Right renal pelvis (tissue), 4 donors: ENCODE measurements at places on chromosomes 2 and 18. TPM values are rescaled to one million over a fixed set of nuclear protein-coding genes. Genes with fewer than 3 reads are reported as not detected.

- no peak for DNase-seq
These were observed 38.8 kb downstream of the TDRD15 start for GRCh38 chr2:21162615-21162878.

- DNase-seq = no peak
These were observed 1485.4 kb upstream of the CELF4 start for GRCh38 chr18:39051013-39051412.

GRCh38 chr2:179655627-179656026 is 205.8 kb downstream of the ZNF385B start:
- DNase-seq = no peak

DNA sequence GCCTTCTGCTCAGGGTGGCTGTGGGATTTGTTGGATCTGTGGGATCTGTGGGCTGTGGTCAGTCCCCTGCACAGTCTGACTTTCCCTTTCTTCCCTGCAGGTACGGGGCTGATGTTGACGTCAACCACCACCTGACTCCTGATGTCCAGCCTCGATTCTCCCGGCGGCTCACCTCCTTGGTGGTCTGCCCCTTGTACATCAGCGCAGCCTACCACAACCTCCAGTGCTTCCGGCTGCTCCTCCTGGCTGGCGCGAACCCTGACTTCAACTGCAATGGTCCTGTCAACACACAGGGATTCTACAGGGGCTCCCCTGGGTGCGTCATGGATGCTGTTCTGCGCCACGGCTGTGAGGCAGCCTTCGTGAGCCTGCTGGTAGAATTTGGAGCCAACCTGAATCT is 17.5 kb downstream of the ASB1 start:
- no peak for DNase-seq

TMEFF2 gene
- polyA plus RNA-seq = 20.3 TPM

- DNase-seq = no peak
These were observed 41.4 kb upstream of the DTNB start for GRCh38 chr2:25714740-25715139.

DNA sequence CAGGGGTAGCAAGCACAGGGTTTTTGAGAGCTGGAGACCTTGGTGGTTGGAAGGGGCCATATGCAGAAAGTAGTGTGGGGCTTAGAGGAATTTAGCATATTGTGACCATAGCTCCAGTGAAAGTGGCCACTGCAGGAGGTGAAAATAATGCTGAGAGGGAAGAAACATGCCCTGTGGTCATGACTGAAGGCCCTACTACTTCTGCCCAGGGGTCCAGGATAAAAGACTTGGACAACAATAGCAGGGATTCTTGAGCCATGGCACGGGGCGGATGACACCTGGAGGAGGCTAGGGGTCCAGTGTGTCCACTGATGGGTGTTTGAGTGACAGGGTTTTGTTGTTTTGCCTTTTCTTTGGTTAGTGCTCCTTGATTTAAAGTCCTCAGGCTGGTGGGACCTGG is 694.6 kb downstream of the CPS1 start:
- no peak for DNase-seq

INO80B gene
- 20.2 TPM for polyA plus RNA-seq

GRCh38 chr2:10036095-10036884 is 7.1 kb upstream of the KLF11 start:
- no peak for DNase-seq

RIT2 gene
- not detected for polyA plus RNA-seq

DNA sequence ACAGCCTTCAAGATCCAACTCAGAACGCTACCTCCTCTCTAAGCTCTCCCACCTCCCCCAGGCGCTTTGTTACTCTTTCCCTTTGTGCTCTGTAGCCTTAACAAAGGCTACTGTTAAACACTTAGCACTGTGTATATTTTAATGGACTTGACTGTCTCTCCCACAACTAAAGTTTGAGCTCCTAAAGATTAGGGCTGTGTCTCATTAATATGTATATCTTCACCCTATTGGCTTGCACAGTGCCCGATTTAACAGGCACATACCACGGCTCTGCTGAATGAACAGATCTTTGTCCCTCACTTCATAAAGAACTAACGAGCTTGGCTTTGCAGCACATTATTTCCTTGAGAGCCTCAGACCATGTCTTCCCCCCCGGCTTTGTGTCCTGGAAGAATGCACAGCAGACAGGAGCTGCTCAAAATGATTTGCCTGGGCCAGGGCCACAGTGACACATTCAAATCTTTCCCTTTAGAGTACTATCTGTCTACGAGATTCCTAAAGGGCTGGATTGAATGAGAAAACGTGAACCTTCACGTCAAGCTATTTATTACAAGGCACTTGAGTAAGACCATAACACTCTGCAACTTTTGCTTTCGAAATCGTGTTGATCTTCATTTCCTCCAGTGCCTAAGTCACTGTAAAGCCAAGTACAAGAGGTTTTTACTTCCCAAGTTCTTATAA is 22.1 kb downstream of the ABHD3 start:
- no peak for DNase-seq

GCA gene
- polyA plus RNA-seq = 33.8 TPM

GRCh38 chr18:76353046-76353445 is 142.0 kb downstream of the ZNF516 start:
- no peak for DNase-seq

DNA sequence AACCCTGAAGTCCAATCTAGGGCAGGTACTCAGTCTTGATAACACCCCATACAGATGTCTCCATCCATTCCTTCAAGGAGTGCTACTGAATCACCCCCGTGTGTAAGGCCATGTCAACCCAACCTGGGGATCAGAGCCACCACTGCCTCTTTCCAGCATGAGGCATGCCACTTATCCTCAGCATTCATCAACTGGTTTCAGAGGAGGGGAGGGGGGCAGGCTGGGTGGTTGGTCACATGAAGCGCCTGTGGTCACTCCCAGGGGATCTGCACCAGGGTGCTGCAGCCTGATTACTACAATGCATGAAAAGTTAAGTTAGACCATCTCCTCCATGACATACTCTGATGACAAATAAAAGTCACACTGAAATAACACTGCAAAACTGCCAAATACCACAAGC is 65.0 kb downstream of the UXS1 start:
- DNase-seq = no peak

LYPD1 gene
- polyA plus RNA-seq = 99.6 TPM

- no peak for DNase-seq
These were observed 6.6 kb downstream of the TTLL4 start for GRCh38 chr2:218717262-218717661.

GRCh38 chr2:65354773-65355172 is 77.6 kb downstream of the SPRED2 start:
- no peak for DNase-seq

- no peak for DNase-seq
These were observed 12.6 kb downstream of the BCL2 start for GRCh38 chr18:63306819-63307550.

RIF1 gene
- 41.0 TPM for polyA plus RNA-seq

- no peak for DNase-seq
These were observed 269.6 kb downstream of the CDH20 start for GRCh38 chr18:61602836-61603235.

- no peak for DNase-seq
These were observed 10.0 kb downstream of the IL1R2 start for GRCh38 chr2:102001767-102002142.

DNA sequence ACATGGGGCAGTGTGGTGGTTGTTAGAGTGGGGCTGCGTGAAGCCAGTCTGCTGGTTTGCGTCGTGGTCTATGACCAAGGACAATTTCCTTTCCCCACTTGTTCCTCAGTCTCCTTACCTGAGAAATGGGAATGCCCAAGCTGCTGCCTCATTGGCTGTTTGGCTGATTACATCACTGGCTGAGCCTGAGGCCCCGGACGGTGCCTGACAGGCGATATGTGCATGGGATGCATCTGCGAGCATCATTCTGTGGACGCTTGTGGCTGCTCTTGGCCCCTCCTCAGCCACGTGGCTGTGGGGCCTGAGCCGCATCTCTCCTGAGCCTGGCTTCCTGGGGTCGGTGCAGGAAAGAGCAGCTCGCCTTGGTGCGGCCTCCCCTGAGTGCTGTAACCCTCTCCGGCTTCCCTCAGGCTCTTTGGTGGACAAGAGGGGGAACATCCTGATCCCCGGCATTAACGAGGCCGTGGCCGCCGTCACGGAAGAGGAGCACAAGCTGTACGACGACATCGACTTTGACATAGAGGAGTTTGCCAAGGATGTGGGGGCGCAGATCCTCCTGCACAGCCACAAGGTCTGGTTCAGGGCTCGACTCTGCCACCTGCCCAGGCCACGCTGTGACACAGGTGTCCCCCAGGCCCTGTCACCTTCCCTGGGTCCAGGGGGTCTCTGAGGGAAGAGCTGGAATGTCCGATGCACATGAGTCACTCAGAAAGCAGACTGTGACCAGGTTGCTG is 17.2 kb downstream of the CNDP2 start:
- no peak for DNase-seq

- no peak for DNase-seq
These were observed 606 bp downstream of the AGBL5 start for GRCh38 chr2:27051902-27052645.

GRCh38 chr2:220212296-220213080 is 585.1 kb downstream of the SLC4A3 start:
- DNase-seq = no peak

DNA sequence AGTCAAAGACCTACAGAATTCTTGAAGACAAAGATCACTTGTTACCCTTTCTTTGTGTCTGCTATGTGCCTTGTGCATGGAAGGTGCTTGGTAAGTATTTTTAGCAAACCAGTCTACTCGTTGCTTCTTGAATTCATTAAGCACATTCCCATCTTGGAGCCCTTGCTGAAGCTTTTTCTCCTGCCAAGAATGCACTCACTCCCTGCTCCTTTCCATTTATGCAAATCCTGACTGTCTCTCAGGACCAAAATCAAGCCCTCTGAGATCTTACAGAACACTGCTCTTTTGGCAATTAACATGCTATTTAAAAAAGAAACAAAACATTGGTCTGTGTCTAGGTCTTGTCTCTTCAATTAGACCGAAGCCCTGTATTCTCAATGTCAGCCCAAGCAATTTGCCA is 75.8 kb downstream of the CLHC1 start:
- no peak for DNase-seq

GRCh38 chr2:50346629-50347357 is 685.1 kb downstream of the NRXN1 start:
- DNase-seq = no peak

PROM2 gene
- 36.9 TPM for polyA plus RNA-seq

HOXD9 gene
- polyA plus RNA-seq = 70.9 TPM

DNA sequence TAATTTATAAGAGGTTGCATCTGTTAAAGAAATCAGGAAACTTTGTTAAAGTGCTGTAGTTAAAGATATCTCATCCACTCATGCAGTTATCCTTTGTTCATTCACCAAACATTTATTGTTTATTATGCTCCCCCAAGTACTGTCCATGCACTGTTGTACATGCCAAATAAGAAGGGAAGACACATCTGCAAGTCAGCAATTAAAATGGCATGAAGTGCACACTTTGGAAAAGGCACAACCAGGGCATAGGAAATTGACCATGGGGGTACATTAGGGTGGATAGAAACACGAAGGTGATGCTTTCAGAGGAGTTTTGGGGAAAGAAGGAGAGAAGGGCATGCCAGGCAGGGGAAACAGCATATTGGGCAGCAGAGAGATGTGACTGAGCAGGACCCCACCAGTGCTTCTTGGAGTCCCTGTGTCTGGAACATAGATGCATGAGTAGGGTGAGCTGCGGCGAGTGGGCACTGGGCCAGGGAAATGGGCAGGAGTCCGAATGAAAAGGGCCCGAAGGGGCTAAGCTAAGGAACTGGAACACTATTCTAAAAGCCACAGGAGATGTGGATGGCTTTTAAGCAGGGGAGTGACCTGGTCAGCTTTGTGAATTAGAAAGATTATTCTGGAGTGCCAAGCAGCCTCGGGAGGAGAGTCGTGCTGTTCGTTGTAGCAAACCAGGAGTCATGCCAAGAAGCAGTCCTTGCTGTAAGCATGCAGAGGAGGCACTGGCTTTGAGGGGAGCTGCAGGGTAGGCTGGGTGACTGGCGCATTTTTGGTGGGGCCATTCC is 316.3 kb downstream of the AGPS start:
- DNase-seq = no peak

TRPM8 gene
- polyA plus RNA-seq = not detected

RNU2-63P gene
- not detected for polyA plus RNA-seq

ATOH8 gene
- polyA plus RNA-seq = 12.8 TPM

DNA sequence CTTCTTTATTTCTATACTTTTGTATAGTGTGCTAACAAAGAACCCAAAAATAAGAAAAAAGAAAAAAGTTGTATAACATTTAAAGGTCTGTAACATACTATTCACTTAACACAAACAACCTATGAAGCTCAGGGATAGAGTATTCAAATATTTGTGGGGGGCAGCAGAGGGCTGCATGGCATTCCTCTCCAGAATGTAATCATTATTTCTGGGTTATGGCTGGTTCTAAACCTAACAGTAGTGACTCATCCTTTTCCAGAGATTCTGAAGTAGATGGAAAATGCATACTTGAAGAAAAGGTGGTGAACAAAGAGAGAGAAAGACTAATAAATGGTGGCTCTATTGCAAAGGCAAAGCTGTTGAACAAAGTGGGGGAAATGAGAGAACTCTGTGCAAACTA is 249.4 kb downstream of the NRXN1 start:
- no peak for DNase-seq

DNA sequence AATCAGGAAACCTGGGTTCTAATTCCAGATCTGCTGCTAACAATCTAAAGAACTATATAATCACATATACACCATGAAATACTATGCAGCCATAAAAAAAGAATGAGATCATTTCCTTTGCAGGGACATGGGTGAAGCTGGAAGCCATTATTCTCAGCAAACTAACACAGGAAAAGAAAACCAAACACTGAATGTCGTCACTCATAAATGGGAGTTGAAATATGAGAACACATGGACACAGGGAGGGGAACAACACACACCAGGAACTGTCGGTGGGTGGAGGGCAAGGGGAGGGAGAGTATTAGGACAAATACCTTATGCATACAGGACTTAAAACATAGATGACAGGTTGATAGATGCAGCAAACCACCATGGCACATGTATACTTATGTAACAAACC is 33.2 kb downstream of the CDH2 start:
- no peak for DNase-seq

DNA sequence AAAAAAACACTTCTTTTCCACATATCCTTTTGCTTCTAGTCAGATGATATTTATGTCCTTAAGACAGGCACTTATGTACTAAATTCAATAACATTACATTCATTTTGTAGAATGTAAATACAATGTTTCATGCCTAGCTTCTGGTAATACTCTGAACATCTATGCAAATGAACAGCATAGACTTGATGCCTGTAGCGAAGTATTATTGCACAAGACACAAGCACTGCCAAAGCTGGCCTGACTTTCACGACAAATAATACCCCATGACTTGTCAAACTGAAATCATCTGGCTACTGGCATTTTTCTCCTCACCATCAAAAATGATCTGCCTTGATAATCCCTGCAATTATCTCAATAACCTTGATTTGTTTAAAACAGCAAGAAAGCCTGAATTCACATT is 101.3 kb downstream of the L3MBTL4 start:
- no peak for DNase-seq

- no peak for DNase-seq
These were observed 16.6 kb upstream of the GALNT1 start for GRCh38 chr18:35564795-35565453.

ERFE gene
- polyA plus RNA-seq = 4.5 TPM

- no peak for DNase-seq
These were observed 72.2 kb upstream of the TEX51 start for GRCh38 chr2:126826491-126826890.
